ENCODE measurements at places on chromosomes 12 and 14.
A peak's percentile ranks its signal among the peaks of the same experiment; 100 is the strongest.

- DNase-seq = no peak
Measured at GRCh38 chr14:30564868-30565248, 5.9 kb downstream of the G2E3 start.

- DNase-seq = no peak
Measured at GRCh38 chr12:121196902-121197301, 13.0 kb upstream of the P2RX4 start.

DNA sequence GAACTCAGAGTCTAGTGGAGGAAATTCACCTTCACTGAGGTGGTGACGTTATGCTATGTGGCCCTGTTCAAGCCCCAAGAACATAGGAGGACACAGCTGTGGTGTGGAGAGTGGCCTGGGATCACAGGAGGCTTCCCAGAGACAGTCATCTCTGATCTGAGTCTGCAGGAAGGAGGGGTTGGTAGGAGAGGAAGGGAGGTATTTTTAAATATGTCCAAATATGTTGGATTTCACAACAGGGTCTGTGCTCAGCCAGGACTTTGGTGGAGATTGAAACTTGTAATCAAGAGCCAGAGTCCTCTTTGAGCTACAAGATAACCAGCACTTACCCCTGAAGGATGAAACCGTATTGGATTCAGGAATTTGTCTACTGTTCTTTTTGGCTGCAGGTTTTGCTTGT lies 26.4 kb upstream of the MED13L start:
- DNase-seq = no peak

GRCh38 chr14:50060871-50061663 lies 55.3 kb downstream of the VCPKMT start:
- peak; percentile 76 for DNase-seq

GRCh38 chr12:128353301-128353700 lies 86.3 kb downstream of the TMEM132C start:
- DNase-seq = no peak
